ENCODE measurements at places on chromosomes 2 and 18.

DNA sequence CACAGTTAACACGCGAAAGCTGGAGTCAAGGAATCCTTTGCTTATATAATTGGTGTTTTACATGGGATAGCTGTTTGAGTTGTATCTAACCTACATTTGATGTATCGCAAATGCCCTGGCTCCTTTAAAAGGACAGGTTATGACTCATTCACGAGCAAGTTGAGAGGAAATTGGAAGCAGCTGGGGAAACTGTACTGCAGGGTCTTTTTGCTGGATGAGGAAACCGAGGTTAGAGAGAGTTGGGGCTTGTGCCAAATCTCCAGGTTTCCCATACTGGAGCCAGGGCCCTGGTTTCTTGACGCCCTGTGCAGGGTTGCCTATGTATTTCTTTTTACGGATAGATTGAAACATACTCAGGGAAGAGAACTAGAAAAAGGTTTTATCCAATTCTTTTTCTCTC lies 60.0 kb upstream of the SPTBN1 start:
- no peak for DNase-seq

DNA sequence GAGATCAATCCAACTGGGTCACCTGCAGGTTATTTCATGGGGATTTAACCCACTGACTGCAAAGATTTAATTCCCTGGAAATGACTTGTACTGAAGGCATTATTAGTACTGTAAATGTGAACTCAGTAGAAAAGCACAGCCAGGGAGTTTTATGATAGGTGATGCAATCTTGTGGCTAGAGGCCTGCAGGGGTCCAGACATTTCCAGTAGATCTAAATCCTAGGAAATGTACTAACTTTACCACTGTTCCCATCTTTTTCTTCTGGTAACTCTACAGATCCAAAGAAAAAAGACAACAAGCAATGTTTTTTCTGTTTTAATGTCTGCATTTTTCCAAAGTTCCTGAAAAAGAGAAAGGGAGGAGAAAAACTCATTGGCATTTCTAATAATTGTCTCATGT lies 500.1 kb downstream of the ARHGAP15 start:
- no peak for DNase-seq

DNA sequence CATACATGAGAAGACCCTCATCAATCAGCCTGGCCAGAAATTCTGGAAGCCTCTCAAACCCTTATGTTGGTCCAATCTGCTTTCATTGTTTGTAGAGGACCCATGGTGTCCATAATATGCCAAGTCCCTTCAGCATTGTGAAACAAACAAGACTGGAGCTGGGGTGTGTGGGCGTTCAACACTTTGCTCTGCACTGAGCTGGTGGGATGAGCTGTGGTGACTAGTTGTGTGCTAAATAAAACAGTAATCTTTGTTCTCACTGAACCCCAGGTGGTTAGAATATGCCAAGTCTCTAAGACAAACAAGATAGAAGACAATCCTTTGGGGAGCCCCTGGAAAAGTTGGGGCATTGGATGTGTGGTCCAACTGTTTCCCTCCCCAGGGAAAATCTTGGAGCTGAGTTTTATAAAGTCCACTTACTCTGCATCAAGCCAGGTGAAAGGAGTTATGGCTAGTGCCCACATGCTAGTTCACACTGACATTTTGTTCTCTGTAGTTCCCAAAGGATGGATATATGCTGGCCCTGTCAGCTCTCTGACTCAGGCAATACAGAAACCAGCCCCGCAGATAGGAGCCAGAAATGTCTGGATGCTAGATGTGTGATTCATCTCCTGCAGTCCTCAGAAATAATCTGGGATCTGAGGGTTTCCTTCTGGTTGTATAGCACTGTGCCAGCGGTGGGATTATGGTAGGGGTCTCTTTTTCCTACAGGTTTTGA lies 260.2 kb downstream of the TMX3 start:
- DNase-seq = no peak

DNA sequence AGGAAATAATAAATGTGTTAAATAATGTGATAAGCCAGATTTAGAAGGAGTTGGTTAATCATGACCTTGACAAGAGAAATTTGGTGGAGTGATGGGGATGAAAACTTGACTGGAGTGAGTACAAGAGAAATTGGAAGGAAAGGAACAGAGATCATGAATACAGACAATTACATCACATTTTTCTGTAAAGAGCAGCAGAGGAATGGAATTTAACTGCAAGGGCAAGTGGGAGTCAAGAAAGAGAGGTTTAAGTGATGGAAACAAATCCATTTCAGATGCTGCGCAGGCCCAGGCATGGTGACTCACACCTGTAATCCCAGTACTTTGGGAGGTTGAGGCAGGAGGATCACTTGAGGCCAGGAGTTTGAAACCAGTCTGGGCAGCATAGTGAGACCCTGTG lies 46.7 kb downstream of the ICA1L start:
- DNase-seq = no peak

DNA sequence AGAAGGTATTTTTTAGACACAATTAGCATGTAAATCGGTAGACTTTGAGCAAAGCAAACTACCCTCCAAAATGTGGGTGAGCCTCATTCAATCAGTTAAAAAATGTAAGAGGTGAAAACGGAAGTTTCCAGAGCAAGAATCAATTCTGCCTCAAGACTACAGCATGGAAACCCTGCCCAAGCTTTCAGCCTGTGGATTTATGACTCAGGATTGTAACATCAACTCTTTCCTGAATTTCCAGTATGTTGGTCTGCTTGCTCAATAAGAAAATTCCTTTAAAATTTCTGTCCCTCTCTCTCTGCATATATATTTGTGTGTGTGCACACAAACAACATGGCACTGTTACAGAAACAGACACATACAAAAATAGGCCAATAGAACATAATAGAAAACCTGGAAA lies 228.6 kb upstream of the DOK6 start:
- DNase-seq = no peak

- DNase-seq = no peak
Measured at GRCh38 chr18:66196805-66197204, 407.1 kb downstream of the CDH19 start.

DNA sequence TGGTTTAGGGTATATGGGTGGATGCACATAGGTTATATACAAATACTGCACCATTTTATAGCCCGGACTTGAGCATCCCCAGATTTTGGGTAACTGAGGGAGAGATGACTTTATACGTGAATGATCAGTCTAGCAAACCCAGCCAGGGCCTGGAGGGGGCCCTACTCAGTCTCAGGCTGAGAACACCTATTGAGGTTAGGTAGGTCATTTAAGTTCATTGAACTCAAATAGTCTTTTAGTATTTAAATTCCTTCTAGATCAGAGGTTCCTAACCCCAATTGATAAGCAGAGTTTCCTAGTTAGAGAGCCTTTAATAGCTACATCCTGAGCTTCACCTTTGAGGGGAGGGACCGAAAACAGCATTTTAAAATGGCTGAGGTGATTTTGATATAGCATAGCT lies 487.0 kb downstream of the DCC start:
- no peak for DNase-seq

GRCh38 chr2:121196132-121196848 lies 88.7 kb downstream of the TFCP2L1 start:
- no peak for DNase-seq
